ENCODE measurements at places on chromosomes 12 and 14. TPM values are rescaled to one million over a fixed set of nuclear protein-coding genes. Genes with fewer than 3 reads are reported as not detected.

GRCh38 chr12:119011231-119011630 is 29.9 kb downstream of the SRRM4 start:
- DNase-seq = no peak

- no peak for DNase-seq
Measured at GRCh38 chr12:106564678-106565329, 18.0 kb upstream of the RFX4 start.

CRIP2 gene
- 101 TPM for total RNA-seq

TSPAN11 gene
- total RNA-seq = 4.7 TPM

DNA sequence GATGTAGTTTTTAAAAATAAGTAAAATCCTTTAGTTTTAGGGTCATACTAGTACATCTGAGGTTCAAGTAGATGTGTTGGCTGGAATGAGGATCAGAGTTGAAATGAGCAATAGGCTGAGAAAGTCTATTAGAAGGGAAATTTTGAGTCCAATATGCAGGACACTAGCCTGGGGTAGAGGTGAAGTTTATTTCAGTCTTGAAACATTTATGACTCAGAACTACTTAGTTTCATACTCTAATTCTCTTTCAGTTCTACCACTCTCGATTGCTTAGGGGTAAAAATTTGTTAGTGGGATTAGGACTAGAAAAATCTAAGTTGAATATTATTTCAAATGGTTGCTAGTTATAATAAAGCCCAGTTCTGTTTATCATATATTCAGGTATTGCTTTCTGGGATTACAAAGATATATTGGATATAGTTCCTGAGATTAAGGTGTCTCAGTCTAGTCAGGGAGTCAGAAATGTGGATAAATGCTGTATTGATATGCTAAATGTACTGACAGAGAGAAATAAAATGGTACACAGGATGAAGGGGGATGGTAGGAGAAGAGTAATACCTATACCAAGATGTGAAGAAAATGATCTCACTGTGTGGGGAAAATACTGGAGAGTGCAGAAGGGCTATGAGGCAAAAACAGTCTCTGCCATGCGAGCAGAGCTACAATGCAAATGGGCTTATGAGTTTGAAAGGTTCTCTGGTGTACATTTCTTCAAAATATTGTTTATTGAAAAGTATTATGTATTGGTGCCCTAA is 395.8 kb upstream of the FBXO33 start:
- DNase-seq = no peak

GRCh38 chr14:38016497-38016896 is 191.2 kb upstream of the SSTR1 start:
- no peak for DNase-seq

Measured in kidney epithelial cell (primary cell).